ENCODE measurements at places on chromosomes 5 and 9.

DNA sequence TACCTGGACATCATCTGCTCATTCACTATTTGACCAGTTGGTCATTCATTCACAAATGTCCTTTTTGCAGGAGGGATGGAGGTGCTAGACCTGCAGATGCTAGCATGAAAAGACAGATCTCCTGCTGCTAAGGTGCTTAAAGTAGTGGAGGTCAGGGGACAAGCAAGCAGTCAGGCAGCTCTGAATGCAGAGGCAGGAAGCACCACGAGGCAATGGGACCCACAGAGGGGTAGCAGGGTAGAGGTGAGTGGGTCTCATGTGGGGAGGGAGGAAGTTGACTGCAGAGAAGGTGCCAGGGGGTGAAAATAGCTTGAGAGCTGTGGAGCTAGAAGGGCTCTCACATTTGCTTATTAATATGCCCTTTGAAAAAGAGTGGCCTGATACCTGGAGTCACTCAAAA is 25.2 kb downstream of the FXN start:
- no peak for DNase-seq

DNA sequence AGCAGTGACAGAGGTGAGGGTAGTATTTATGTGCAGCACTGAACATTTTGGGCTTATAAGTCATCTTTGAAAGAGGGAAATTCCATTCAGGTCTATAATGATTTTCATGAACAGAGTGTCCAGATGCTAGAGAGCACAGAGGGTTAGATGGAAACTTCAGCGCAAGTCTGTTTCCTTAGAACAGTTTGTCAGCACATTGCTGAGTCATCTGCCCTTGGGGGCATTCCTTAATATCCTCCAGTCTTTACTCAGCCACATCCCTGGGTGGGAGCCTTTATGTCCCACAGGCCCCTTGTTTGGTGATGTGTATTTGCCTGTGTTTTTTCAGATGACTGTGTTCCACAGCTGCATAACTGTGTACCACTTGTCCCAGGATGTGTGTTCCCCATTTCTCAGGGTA is 138.5 kb upstream of the S1PR3 start:
- no peak for DNase-seq

DNA sequence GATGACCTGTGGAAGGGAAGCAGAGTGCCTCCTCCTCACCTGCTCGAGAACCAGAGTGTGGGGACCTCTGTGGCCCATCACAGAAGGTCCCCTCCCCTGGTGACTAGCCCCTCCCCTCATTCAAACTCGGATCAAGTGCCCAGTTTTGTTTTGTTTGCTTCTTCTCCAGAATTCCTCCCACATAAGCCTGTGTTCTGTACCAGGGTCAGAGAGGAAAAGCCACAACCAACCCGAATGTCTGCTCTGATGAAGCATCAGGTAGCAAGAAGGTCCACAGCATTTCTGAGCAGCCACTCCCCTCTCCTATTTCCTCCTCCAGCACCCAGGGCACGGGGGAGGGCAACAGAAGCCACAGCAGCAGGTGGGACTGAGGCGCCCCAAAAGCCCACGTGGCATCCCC is 58.2 kb downstream of the HSD17B3 start:
- DNase-seq = no peak

- no peak for DNase-seq
Measured at GRCh38 chr5:80069918-80070318, 34.8 kb downstream of the THBS4 start.

DNA sequence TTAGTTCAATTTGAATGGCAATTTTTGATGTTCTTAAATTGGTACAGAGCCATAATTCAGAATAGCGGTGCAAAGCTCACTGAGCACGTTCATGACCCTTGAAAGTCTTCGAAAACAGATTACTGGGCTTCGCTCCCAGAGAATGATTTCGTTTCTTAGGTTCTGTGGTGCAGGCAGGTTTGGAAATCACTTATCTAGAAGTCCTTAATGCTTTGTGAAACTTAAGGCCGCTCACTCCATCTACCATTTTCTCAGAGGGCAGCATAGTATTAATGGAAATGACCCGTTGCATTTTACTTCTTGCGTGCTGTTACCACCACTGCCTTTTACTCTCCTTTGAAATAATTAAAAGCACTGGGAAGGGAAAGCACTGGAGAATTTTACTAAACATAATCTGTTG is 2.9 kb upstream of the MAT2B start:
- DNase-seq = no peak

GRCh38 chr5:162657076-162657475 is 589.5 kb downstream of the GABRG2 start:
- DNase-seq = no peak

- no peak for DNase-seq
Measured at GRCh38 chr5:125017796-125018195, 271.4 kb upstream of the ZNF608 start.

GRCh38 chr5:31935496-31936369 is 238.4 kb downstream of the GOLPH3 start:
- no peak for DNase-seq

DNA sequence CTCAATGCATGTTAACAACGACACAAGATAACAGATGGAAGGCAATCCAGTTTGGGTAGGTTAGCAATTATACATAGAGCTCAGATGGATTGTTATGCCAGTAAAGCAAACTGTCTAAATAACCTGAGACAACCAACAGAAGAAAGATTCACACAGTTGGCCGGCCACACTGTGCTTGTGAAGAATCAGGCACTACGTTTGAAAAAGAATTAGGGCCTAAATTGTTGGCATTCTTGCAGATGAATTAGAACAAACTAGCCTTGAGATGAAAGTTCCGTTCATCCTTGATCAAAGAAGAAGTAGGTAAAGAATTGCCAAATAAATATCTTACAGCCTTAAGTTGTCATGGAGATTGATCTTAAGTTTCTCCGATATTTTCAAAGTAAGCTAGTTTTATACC is 210.6 kb downstream of the CDH18 start:
- no peak for DNase-seq

GRCh38 chr9:14907360-14907685 is 2.9 kb downstream of the FREM1 start:
- no peak for DNase-seq

GRCh38 chr9:85530721-85531120 is 211.0 kb downstream of the AGTPBP1 start:
- no peak for DNase-seq

DNA sequence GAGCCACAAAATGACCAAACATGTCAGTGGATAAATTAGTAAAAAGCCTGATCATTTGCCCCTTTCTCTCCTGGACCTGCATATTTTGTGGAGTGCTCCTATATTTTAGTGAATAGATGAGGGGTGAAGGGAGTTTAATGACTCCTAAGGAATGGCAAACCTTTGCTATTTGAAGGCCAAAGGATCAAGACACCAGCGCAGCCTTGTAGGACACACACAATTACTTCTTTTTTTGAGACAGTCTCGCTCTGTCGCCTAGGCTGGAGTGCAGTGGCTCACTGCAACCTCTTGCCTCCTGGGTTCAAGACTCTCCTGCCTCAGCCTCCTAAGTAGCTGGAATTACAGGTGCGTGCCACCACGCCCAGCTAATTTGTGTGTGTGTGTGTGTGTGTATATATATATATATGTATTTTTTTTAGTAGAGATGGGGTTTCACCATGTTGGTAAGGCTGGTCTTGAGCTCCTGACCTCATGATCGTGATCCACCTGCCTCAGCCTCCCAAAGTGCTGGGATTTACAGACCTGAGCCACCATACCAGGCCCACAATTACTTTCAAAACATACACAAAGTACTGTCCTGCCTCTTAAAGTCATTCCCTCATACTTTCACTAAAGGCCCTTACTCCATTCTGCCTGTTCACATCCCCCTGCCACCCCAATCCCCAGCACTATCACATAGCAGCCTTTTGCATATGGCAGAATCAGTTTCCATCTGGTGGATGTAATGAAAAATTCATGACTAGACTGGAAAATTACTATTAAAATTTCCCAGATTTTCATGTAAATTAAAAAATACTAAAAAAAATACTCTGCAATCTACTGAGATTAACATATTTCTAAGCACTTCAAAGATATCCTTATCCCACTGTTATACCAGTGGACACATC is 60.4 kb downstream of the CSNK1A1 start:
- no peak for DNase-seq

DNA sequence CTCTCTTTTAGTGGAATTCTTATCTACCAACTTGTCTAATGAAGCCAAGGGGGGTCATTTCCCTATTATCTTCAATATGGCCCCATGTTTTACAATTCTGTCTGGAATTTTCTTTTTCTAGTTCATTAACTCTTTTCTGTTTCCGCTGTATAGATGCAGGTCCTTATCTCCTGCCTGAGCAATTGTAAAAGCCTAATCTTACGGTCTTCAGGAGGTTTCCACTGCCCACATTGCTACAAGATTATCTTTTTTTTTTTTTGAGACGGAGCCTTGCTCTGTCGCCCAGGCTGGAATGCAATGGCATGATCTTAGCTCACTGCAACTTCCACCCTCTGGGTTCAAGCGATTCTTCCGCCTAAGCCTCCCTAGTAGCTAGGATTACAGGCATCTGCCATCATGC is 132.3 kb downstream of the UNC13B start:
- DNase-seq = no peak

GRCh38 chr5:36638056-36638455 is 31.6 kb downstream of the SLC1A3 start:
- DNase-seq = no peak

DNA sequence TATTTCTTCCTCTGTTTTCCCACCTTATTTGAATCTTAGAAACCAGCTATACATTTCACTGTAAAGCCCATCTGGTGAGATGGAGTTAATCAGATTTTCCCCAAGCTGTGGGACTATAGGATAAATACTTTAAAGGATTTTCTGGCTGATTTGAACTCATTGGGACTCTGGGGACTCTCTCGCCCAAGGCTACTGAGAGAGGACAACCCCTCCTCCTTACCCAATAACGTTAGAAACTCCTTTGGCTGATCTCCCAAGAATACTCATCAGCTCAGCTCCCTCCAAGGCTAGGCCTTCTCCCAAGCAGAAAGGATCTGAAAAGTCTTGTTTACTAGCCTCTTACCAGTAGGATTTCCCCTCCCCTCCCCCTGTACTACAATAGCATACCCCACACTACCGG is 1.5 kb upstream of the GLRA1 start:
- no peak for DNase-seq

DNA sequence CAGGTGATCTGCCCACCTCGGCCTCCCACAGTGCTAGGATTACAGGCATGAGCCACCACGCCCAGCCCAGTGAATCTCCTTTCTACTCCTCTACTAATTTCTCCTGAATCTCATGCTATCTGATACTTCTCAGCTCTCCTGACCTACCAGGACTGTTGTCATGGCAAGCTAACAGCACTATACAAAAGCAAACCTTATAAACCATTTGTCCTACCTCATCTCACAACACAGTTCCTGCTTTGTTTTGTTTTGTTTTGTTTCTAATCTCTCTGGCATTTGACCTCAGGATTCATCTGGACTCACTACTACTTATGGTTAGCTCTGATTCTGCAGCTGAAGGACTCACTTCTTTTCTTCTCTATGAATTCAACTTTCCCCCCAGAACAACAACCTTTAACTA is 734.8 kb downstream of the TLE1 start:
- DNase-seq = no peak
